Activated CD4-positive, alpha-beta T cell treated with anti-CD3 and anti-CD28 coated beads, Interleukin-2, amount 50 U/mL, for 1 hour (primary cell): ENCODE measurements at places on chromosomes 5 and 9.
A peak's percentile ranks its signal among the peaks of the same experiment; 100 is the strongest.

DNA sequence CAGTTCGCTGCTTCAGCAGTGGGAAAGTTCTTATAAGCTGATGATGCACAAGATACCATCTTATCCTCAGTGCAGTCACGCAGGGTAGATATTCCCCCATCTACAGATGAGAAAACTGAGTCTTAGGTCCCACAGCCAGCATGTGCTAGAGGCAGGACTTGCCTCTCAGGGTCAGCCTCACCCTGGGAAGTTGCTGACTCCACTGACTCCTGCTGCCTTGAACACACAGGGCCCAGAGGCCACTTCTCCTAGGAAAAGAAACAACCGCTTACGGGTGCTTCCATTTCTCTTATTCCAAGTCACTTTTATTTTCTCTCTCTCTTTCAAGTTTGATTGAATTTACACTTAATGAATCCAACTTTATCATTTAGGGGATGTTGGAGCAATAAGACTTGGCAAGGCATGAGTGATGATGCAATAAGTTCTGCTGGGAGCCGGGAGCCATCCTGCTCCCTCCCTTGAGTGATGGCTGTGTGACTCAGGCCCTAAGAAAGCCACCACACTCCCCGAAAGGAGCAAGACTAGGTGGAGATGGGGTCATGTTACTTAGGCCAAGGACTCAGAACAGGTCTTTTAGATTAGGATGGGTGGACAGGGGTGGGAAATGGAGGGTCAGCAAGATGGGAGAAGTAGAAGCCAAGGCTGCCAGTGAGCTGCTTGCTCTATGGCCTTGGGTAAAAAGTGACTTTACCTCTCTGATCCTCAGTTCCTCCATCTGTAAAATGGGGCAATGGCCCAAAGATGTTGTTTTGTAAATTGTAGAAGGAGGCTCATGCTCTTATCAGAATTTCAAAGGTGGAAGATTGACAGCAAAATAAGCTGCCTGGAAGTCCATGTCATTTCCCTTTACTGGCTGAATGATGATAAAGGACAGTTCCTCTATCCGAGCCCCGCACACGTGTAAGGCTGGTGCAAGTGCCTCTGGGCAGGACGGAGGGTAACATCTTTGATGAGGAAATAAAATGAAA is 67.4 kb upstream of the ZNF618 start:
- DNase-seq: no peak

GRCh38 chr9:129198319-129199043 is 20.4 kb upstream of the IER5L start:
- DNase-seq: no peak

DNA sequence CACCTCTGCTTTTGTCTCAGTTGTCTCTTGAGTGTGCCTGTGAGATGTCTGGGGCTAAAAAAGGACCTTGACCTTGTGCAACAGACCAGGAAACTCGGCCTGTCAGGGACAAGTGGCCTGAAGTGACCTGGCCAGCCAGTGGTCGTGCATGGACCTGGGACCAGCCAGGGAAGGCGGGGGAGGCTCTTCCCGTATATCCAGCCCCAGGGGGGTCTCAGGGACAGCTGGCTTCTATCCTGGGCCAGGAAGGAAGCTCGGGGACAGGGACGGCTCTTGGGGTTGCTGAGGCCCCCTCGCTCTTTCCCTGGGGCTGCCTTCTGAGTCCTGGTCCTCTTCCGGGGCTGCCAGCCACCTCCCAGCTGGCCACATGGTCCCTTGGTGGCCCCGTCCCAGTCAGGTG is 3.2 kb upstream of the ADAMTSL2 start:
- no peak for DNase-seq

- no peak for DNase-seq
Observed at GRCh38 chr5:7331131-7331530, 64.8 kb upstream of the ADCY2 start.

- no peak for DNase-seq
Observed at GRCh38 chr9:93210324-93210973, 26.5 kb downstream of the WNK2 start.

DNA sequence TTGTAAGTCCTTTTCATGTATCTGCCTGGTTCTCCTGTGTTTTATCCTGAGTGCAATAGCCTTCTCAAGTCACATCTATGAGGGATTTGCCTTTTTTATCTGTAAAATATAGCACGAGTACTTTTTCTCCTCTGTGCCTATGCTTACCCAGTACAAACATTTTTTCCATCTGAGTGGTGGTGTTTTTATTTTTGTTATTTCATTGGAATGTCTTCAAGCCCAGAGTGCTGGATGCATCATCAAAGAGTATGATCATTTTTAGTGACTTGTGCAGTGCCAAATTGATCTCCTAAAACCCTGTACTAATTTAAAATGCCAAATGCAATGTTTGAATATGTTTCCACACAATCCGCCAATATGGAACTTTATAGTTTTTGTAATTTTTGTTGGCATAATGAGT is 86.1 kb downstream of the TLE4 start:
- no peak for DNase-seq

DNA sequence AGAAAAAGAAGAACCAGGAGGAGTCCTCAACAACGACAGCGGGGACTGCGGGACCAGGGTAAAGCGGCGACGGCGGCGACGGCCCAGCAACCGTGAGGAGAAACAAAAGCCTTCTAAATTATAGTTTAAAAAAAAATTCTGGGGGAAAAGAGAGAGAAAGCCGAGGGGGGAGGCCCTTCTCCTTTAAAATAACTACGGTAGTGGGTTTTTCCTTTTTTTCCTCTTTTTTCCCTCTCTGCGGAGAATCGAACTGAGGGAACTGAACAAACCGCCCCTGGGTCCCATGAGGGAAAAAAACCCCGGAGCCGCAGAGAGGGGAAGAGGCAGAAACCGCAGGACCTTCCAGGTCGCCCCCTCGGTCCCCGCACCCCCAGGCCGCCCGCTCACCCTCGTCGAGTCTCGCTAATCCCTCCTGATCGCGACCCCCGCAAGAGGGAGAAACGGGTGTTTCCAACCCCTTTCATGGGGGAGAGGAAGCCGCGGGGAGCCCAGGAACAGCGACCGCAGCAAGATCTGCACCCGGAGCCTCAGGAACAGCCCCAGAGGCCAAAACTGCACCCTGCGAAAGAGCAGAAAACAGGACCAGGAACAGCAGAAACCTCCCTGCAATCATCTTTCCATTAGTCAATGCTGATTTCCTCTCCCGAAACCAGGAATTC is 453 bp downstream of the CPEB4 start:
- peak; percentile 8 for DNase-seq

- no peak for DNase-seq
Observed at GRCh38 chr9:127388856-127389238, 8.1 kb upstream of the SLC2A8 start.

- no peak for DNase-seq
Observed at GRCh38 chr9:29213417-29214153, 1640.3 kb upstream of the C9orf72 start.

- no peak for DNase-seq
Observed at GRCh38 chr9:87910821-87911220, 6.9 kb upstream of the SPATA31C1 start.

DNA sequence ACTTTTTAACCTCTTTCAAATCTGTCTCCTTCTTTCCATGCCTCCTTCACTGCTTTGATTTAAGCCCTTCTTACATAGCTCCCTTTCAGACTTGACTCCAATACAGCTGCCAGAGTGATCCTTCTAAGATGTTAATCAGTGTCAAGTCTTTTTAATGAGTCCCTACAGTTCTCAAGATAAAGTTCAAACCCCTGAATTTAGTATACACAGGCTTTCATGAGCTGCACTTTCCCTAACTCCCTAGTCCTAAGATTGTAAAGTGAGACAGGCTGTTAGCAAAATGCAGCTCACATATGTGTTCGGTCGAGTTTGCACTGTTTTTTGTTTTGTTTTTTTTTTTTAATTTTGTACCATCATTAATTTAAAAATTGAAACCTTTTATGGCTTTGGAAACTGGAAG is 190.4 kb upstream of the VCAN start:
- DNase-seq: no peak

DNA sequence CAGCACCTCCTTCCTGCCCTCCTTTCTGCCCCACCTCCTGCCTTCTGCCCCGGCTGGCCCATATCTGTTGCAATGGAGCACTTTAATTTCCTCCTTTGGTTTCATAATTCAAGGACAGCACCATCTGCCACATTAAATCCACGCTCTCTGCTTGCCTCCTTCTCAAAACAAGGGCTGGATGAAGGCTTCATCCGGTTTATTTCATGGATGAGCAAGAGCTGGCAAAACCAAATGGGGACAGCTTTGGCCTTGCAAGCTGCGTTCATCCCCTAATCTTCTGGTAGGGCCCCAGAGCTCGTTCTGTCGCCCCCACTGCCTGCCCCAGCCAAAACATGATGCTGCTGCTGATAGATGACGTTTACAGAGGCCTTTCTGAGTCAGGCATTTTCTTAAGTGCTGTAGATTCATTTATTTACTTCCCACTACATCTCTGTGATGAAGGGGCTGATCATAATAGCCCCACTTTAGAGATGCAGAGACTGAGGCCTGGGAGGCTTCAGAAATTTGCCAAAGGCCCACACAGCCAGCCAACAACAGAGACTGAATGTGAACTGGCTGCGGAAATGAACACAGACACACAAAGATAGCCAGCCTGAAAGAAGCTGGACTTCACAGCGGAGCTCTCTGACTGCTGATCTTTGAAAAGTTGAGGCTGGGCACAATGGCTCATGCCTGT is 115.6 kb upstream of the CPEB4 start:
- no peak for DNase-seq

- DNase-seq: no peak
Observed at GRCh38 chr5:117013280-117013877, 438.8 kb upstream of the SEMA6A start.

DNA sequence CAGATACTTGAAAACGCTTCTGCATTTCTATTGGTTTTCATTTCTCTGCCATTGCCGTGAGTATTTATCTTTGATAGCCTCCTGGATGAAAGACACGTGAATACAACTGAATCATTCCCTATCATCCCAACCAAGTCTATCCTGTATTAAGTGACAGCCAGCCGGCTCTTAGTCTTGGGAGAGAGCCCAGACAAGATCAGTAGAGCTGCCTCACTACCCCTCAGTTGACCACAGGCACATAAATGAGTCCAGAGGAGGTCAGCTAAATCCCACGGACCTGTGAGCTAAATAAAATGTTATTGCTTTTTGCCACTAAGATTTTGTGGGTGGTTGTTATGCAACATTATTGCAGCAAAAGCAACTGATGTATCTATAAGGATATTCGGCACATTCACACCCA is 639.0 kb upstream of the ACO1 start:
- no peak for DNase-seq

GRCh38 chr5:109049565-109049964 is 301.9 kb downstream of the FER start:
- no peak for DNase-seq

- DNase-seq: no peak
Observed at GRCh38 chr5:36300927-36301540, 668 bp downstream of the RANBP3L start.

- DNase-seq: no peak
Observed at GRCh38 chr5:176471098-176471497, 22.9 kb downstream of the FAF2 start.

DNA sequence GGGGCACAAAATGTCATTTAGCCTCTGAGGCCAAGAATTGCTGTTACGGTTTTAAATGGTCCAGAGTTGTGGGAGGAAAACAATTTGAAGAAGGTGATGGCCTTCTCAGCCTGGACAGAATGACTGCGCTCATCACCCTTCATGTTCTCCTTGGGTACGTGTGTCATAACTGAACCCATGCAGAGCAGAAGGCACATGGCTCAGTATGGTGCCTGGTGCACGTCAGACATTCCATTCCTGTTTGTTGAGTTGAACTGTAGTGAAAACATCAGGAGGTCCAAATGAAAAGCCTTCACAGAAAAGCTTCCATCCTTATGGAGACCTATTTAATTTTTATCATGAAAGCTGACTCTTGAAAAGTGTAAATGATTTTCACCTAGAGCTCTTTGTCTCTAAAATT is 133.2 kb downstream of the CFAP90 start:
- no peak for DNase-seq

- no peak for DNase-seq
Observed at GRCh38 chr5:53059281-53059680, 50.3 kb downstream of the MOCS2 start.

DNA sequence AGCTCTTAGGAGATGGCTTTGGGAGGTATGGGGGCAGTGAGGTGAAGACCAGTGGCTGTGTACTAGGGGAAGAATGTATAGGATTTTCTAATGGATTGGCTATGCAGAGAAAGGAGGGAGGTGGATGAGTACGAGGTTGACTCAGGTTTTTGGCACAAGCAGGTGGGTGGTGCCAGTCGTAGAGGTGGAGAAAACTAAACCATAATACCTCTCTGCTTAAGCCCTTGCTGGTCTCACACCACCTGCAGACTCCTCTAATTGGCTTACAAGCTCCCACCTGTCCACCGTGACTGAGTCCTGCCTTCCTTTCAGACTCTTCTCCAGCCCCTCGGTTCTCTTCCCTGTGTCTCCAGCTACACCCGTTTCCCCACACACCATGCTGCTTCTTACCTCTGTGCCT is 521.7 kb upstream of the CLINT1 start:
- no peak for DNase-seq

DNA sequence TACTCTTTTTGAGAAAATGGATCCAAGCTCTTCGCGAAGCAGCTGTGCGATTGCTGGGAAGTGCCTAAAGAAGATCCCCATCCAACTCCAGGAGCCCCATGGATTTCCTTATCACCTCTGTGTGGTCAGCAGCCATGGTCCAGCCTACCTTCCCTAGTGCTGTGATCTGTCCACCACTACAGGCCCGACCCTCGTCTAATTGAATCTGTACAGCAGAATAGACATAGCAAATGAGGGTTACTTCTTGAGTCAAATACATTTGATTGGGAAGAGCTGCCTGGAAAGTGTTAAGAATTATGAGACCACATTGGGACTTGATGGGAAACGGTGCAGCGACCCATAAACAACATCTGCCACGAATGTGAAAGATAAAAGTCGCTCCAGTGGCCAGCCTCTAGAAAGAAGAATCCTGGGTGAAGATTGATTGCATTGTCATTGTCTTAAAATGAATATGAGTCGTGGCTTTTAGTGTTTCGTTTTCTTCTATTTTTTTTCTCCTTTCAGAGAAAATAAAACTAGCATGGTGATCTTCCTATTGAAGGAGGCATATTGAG is 118.4 kb downstream of the PAM start:
- DNase-seq: no peak

DNA sequence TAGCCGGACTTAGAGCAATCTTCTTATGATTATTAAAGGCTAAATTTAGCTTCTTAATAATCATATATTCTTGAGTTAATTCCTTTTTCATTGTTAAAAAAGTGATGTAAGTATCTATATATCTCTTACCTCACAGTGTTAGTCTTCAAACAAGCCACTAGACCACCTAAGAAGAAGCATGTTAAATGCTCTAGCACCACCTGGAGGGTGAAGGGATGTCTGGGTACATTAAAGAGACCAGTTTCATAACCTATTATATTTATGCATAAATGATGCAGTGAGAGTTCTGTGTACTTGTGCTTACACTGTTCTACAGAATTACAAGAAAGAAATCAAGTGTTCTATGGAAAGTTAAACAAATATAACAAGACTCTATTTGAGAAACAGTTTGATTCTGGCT is 55.9 kb upstream of the SLCO6A1 start:
- DNase-seq: no peak

GRCh38 chr5:132008961-132009680 is 2.3 kb downstream of the ACSL6 start:
- no peak for DNase-seq
